Activated CD8-positive, alpha-beta memory T cell treated with anti-CD3 and anti-CD28 coated beads for 4 hours (primary cell): ENCODE measurements at places on chromosomes 5 and 9.

GRCh38 chr9:69066955-69067354, 31.4 kb downstream of the FXN start:
- DNase-seq, result no peak

- peak; percentile 99 for DNase-seq
These were observed 980 bp upstream of the TESK1 start for GRCh38 chr9:35603986-35604577.

DNA sequence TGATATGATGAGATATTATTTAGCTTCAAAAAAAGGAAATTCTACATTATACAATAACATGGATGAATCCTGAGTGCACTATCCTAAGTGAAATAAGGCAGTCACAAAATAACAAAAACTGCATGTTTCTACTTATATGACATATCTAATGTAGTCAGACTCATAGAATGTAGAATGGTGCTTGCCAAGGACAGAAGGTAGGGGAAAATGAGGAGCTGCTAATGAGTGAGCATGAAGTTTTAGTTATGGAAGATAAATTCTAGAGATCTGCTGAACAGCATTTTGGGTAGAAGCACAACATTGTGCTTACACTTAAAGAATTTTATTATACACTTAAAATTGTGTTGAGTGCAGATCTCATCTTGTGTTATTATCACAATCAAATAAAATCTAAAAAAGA, 812.4 kb downstream of the KCTD16 start:
- no peak for DNase-seq

- DNase-seq, result no peak
These were observed 18.6 kb downstream of the ANXA6 start for GRCh38 chr5:151139015-151139414.

- no peak for DNase-seq
These were observed 308.1 kb downstream of the CTNND2 start for GRCh38 chr5:11596185-11596584.

- no peak for DNase-seq
These were observed 128.3 kb downstream of the SLF1 start for GRCh38 chr5:94746731-94747124.

DNA sequence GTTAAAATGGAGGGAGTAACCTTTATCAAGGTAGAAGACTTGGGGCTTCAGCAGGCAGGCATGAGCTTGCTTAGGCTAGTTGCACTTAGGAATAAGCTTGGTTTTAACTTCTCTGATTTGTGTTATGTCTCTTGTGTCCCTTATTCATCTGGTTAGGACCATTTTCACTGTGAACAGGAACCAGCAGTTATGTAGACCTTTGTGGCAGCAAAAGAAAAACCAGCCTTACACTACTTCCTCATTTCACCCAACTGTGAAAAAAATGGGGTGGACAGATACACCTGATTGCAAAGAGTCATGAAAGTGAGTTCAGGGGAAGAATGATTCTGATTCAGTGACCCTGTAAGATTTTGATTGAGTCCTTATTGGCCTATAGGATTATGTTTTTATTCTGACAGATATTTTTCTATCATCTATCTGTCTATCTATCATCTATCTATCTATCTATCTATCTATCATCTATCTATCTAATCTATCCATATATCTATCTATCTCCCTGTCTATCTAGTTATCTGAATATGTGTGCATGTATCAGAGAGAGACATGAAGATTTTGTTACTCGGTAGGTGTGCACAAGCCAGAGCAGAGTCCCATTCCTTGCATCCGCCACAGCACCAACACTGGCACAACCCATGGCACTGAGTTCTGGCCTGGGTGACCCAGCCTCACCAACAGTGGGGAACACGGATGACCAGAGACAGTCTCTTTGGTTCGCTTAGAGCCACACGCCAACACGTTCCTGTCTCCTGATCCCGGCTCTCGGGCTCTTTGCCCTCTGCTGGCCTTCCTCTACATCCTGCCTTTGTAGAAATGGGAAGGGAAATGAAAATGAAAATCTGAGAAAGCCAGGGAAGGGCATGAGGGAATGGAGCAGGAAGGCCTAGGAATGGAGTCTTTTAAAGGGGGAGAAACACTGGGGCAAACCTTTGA, 1.3 kb upstream of the ZNF366 start:
- DNase-seq, result no peak

DNA sequence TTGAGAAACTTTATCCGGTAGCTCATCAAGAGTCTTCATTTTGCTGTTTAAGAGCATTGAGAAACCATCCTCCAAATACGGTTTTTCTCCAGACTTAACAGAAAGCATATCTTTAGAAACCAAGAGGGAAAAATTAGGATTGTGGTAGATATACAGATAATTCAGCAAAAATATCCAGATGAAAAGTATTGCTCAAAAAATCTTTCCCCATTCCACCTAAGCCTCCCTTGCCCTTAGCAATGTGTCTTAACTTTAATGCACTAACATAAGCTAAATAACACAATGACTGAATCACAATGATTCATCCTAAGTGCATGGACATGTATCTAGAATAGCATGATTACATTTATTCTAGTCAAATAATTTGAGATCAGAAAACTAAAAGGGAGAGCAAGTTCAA, 130.3 kb upstream of the TARS1 start:
- DNase-seq, result no peak

DNA sequence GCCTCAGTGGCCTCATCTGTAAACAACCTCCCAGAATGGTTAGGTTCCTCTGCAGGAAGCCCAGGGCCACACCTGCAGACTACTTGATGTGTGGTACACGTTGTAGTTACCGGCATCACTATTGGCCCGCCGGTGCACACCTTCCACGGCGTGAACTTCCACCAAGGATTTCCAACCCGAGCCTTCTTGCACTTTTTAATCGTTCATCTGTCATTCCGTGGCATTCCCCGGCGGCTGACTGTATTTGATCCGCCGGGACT, 5.3 kb upstream of the TRIM41 start:
- no peak for DNase-seq

DNA sequence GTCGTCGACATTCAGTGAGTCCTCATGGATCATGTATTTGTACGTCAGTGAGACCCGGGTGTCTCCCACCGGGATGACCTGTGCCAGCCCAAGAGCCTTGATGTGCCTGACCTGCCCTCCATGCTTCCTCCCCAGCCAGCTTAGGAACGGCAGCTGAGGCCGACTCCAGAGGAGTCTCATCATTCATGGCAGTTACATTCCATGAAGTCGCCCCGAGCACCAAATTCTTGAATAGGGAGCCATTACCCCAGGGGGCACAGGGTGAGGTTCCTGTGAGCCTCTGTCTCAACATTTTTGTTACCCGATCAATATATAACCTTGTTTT, 67.8 kb downstream of the ZNF354C start:
- DNase-seq, result no peak

GRCh38 chr5:54993318-54993717, 7.9 kb upstream of the ESM1 start:
- no peak for DNase-seq

GRCh38 chr5:158611581-158611980, 488.1 kb downstream of the EBF1 start:
- DNase-seq, result no peak

DNA sequence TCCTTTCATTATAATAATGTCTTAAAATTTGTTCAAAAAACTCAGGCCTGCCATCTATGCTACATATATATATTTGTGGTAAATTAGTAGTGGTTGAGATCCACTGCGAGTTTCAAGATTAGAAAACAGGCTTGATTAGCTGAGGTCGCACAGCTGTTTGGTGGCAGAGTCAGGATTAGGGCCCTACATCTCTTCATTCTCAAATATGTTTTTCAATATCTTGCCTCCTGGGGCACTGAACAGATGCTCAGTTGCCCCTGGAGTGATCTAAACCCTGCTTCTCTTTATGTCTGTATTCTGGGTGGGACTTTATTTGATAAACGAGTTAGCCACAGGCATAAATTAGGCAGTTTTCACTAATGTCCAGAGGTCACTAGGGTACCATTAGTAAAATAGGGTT, 27.8 kb upstream of the CEP120 start:
- DNase-seq, result no peak

GRCh38 chr9:78620764-78621163, 323.8 kb downstream of the PSAT1 start:
- DNase-seq, result no peak

DNA sequence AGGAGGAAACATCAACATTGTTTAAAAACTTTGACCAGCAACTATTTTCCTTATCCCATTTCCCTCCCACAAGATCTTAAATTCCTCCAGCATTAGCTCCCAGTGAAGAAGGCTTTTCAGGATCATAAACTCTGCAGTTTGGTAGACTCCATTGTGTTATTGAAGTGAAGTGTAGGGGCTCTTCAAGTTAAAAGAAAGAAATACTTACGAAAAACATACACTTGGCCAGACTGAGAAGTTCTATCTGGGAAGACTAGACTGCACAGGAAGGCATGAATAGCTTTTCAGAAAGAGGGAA, 22.3 kb downstream of the LIFR start:
- DNase-seq, result no peak

GRCh38 chr9:92506184-92506857, 24.0 kb upstream of the ASPN start:
- DNase-seq, result no peak

DNA sequence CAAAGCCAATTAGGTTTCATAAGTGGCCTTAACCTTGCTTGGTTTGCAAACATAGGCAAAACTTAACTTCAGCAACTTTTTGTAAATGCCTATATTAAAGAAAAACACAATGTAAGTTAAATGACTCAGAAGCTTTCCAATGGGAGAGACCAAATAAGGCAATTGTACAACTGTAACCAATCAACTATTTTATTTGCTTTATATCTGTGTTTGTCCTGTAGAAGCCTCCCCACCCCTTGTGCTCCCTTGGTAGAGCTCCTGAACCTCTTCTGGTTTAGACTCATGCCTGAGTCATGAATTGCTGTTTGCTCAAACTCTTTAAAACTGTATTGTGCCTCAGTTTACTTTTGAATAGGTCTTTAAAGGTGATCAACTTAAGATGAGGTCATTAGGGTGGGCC, 3.0 kb upstream of the C1QTNF3 start:
- DNase-seq, result no peak

DNA sequence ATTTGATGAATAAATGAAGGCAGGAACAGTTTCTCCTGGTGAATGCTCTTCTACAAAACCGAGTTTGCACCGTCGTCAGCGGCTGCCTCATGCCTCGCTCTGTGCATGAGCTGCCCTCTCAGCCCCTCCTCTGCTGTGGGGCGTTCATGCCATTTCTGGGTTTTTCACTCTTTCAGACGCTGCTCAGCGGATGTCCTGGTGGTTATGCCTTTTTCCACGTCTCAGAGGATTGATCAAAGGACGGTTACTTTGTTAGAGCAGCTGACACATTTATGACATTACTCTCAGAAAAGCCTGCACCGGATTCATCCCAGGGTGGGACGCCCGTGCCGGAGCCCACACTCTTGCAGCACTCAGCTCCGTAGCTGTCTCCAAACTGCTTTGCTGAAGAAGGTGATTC, 195.9 kb upstream of the PPP1R26 start:
- no peak for DNase-seq

DNA sequence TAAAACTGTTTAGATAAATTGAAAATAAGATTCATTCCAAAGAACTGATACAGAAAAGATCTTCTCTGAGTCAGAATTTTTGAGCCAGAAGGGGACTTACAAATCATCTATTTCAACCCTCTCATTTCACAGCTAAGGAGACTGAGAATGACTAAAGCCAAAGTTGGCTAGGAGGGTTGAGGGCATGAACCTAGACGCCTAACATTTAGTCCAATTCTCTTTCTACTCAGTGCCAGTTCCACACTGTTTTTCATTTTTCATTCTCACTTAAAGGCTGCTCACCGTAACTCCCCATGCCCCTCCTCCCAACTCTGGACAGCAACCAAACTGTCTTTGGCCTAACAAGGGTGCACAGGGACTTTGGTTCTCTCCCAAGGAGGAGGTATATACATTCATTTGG, 364.0 kb downstream of the NDUFS4 start:
- DNase-seq, result no peak

DNA sequence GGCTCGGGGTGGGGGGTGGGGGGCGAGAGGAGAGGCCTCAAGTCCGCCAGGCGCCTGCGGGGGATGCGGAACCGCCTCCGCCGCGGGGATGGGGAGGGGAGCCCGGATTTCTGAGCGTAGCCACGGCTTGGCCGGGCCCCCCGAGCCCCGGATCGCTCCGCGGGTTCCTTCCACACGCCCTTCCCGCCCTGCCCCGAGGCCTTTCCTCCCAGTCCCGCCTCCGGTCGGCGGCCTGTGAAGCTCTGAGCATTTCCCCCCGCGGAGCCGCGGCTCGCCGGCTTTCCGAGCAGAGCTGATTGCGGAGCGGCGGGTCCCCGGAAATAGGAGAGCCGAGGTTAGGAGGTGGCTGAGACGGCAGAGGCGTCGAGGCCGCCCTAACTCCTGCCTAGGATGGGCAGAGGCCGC, 6.1 kb downstream of the IRX4 start:
- DNase-seq, result no peak
